SJSA1 (cell line): ENCODE measurements at places on chromosomes 2 and 18. TPM values are rescaled to one million over a fixed set of nuclear protein-coding genes. Genes with fewer than 3 reads are reported as not detected.

- DNase-seq: no peak
- no peaks in the 10 kb centered on the region for H3K4me1 ChIP-seq
- H3K4me3 ChIP-seq: no peak overlapping the region
- peaks cover 19% of the 10 kb centered on the region; the same call in 1 of the 2 replicates for H3K27me3 ChIP-seq
These were observed 11.3 kb upstream of the CIB4 start for GRCh38 chr2:26652361-26653041.

DNA sequence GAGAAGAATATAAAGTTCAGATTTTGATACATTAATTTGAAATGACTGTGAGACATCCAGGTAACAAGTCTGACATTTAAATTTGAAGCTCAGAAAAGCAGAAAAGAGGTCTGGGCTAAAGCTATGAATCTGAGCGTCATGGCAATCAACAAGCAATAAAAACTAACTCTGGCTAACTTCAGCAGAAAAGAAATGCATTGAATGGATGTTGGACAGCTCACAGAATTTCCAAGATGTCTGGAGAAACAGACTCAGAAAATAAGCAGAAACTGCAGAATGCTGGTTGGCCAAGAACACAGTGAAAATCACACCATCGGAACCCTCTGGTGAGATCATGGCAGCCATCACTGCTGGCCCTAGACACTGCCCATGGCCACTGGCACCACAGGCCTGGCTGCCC lies 366.6 kb downstream of the METTL4 start:
- H3K27ac ChIP-seq: no peak overlapping the region
- H3K4me3 ChIP-seq: no peak overlapping the region
- H3K4me1 ChIP-seq: no peaks in the 10 kb centered on the region
- H3K36me3 ChIP-seq: no peaks in the 10 kb centered on the region
- no peaks in the 10 kb centered on the region for H3K27me3 ChIP-seq

GRCh38 chr2:241613017-241613780 lies 23.8 kb downstream of the THAP4 start:
- peak; percentile 12 for DNase-seq
- no peak overlapping the region for H3K4me3 ChIP-seq
- no peak overlapping the region for H3K27ac ChIP-seq
- H3K36me3 ChIP-seq: peaks cover 21% of the 10 kb centered on the region
- H3K4me1 ChIP-seq: peaks cover 18% of the 10 kb centered on the region
- H3K27me3 ChIP-seq: no peaks in the 10 kb centered on the region

- no peak for DNase-seq
- no peaks in the 10 kb centered on the region for H3K36me3 ChIP-seq
- no peak overlapping the region for H3K27ac ChIP-seq
- no peaks in the 10 kb centered on the region for H3K4me1 ChIP-seq
- H3K27me3 ChIP-seq: no peaks in the 10 kb centered on the region
These were observed 341.3 kb downstream of the TSN start for GRCh38 chr2:122096761-122097160.

DNA sequence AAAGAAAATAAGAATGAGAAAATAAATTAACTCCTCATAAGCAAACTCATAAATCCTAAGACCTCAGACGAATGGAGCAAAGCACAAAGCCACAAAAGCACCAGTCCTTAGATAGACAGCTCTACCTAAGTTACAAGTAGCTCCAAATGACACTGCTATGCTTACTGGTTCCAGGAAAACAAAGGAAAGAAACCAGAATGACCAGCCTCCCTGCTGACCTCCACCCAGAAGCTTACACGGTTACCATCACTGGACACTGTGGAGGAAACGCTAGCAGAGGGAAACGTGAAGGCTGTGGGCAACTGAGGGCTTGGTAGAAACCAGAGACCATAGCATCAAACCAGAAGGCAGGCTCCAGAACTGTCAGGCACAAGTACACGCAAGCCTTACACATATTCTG lies 67.8 kb downstream of the STK39 start:
- peaks cover 2% of the 10 kb centered on the region; the same call in 1 of the 2 replicates for H3K4me1 ChIP-seq
- no peak for DNase-seq
- H3K4me3 ChIP-seq: no peak overlapping the region
- no peaks in the 10 kb centered on the region; the same call in 1 of the 2 replicates for H3K36me3 ChIP-seq

- no peaks in the 10 kb centered on the region for H3K4me1 ChIP-seq
- no peaks in the 10 kb centered on the region for H3K36me3 ChIP-seq
- H3K27ac ChIP-seq: no peak overlapping the region
- H3K27me3 ChIP-seq: no peaks in the 10 kb centered on the region
These were observed 73.6 kb downstream of the COA5 start for GRCh38 chr2:98534761-98535160.

DNA sequence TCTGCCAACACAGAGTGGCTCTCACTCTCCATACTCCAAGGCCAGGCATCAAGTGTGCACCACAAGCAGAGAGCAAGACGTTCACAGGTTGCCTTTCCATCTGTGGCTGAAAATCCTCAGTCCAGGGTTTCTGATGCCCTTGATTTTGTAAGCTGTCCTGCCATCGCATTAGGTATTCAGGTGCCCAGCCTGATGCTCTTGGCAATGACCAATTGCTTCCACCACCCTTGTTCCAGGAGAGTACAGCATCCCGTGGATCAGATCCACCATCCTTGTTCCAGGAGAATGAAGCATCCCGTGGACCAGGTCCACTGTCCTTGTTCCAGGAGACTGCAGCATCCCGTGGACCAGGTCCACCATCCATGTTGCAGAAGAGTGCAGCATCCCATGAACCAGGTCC lies 133.4 kb upstream of the GPC1 start:
- no peaks in the 10 kb centered on the region for H3K4me1 ChIP-seq
- no peaks in the 10 kb centered on the region for H3K36me3 ChIP-seq
- DNase-seq: no peak
- H3K27ac ChIP-seq: no peak overlapping the region
- no peak overlapping the region for H3K4me3 ChIP-seq

Gene DSG2
- total RNA-seq: 48.2 and 65.5 TPM in 2 replicates

Gene APCDD1
- not detected in 2 replicates for total RNA-seq

Gene DSG1
- total RNA-seq: not detected in 2 replicates

Gene TEKT4
- not detected in 2 replicates for total RNA-seq

Gene DUSP2
- 0.24 TPM in 1 of 2 replicates, not detected in the other for total RNA-seq

Gene SCN9A
- total RNA-seq: 11.5 and 19.9 TPM in 2 replicates
